ENCODE measurements at places on chromosomes 5 and 9.

DNA sequence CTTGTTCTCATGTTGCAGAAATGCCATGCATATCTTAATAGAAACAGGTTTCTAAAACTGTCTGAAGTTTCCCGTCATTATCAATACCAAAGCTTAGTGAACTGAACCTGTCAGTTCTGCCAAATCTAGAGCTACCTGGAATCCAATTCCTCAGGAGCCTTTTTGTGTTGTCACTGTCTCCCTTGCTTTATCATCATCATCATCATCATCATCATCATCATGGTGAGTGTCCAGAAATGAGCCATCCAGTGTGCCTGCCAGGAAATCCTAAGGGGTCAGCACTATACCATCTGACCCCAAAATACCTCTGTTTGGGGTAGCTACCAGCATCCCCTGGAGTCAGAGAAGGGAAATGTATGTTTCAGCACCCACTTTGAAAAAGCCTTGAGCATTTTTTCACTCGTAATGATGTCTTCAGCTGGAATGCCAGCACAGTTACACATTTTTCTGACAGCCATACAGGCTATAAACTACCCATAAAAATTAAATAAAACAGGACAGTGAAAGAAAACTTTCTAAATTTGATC, 150.3 kb downstream of the NR2F1-AS1 start:
- no peak for DNase-seq

DNA sequence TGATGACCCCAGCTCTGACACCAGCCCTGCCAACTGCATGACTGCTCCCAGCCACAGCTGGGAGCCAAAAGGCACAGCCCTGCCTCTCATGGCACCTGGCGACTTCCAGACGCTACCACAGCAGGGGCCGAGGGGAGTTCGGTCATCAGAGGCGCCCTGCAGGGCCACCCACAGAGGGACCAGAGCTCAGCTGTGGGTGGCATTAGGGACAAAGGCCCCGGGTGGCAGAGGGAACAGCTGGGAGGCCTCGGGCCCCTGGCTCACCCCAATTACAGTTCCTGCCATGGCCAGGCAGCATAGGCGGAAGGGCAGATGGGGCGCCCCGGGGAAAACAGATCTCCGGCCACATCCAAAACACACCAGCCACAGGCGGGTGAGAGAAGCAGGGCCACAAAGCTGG, 3.6 kb downstream of the SOHLH1 start:
- no peak for DNase-seq

DNA sequence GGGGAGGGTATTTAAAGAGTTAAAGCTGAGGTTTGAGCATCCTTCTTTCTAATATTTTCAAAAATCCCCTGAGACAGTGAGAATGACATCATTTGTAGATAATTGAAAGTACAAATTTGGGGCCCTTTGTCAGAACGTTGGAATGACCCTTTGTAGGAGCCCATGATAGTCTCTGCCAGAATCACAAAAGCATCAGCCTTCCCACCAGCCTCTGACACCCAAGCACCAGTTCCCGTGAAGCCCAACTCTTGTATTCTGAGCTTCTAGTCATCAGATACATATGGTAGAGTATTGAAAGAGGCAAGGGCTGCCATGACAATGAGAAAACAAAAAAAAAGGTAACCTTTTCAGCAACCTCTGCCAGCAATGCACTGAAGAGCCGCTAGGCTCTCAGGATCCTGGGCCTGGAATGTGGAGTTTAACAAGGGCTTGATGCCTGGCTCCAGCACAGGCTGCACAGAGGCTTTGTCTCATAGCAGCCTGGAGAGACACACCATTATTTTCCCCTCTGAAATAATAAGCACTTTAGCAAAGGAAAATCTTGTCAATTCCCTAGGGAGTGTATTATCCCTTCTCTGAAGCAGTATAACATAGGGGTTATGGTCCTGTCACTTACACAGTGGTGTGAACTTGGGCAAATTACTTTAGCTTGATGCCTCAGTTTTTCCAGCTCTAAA, 114.4 kb downstream of the ZNF608 start:
- DNase-seq, result no peak

GRCh38 chr9:32722704-32723103, 60.6 kb upstream of the TMEM215 start:
- DNase-seq, result no peak

- DNase-seq, result no peak
Measured at GRCh38 chr5:150180241-150181026, 9.4 kb upstream of the SLC6A7 start.

- DNase-seq, result no peak
Measured at GRCh38 chr5:34550964-34551363, 105.2 kb upstream of the RAI14 start.

DNA sequence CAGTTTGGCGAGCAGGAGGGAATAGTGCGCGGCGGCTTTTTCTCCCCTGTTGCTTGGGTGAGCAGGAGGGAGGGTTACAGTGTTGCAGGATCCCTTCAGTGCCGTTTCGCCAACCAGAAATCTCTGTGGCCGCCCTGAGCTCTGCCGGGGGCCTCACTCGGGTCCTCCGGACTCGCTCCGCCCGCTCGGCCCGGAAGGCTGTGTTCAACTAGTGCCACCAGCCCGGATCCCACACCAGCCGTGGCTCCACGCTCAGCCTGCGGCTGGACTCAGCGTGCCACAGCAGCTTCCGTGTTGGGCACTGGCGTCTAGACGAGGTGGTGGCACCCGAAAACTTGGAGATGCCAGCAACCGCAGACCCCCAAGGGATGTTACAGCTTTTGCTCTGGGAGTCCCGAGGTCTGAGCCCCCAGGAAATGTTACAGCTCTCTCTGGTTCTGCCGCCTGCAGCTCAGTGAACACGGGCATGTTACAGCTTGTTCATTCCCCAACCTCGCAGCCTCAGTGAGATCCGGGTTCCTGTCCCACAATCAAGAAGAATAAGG, 16.0 kb upstream of the OR13C9 start:
- DNase-seq, result no peak

DNA sequence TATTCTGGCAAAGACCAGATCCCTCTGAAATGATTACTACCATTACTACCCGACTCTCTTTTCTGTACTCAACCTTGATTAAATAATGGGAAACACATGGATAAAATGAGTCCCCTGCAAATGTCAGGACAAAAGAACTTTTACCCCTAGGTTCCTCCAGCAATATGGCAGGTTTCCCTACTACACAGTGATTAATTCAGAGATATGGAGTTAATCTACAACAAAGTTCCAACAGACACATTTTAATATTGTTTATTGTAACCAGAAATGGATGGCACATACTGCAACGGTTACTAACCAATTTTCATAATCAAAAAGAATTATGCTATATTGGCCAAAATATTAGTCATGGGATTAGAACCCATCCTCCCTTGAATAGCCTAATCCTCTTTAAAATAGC, 294.8 kb downstream of the ATPSCKMT start:
- DNase-seq, result no peak

DNA sequence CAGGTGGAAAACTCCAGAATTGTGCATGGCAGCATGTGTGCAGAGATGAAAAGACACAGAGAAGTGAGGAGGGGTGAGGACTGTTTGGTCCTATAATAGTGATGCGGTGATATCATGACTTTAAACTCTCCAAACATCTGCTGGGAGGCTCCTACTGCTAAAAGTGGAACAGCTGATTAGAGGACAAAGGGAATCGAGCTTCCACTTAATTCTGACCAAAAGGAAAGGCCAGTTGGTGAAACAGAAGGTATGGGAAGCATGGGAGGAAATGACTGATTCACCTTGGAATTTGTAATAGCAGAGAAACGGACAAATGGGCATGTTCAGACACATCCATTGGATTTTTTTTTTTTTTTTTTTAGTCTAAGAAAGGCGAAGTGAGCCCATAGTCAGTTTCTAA, 67.5 kb upstream of the MAMDC2 start:
- no peak for DNase-seq

DNA sequence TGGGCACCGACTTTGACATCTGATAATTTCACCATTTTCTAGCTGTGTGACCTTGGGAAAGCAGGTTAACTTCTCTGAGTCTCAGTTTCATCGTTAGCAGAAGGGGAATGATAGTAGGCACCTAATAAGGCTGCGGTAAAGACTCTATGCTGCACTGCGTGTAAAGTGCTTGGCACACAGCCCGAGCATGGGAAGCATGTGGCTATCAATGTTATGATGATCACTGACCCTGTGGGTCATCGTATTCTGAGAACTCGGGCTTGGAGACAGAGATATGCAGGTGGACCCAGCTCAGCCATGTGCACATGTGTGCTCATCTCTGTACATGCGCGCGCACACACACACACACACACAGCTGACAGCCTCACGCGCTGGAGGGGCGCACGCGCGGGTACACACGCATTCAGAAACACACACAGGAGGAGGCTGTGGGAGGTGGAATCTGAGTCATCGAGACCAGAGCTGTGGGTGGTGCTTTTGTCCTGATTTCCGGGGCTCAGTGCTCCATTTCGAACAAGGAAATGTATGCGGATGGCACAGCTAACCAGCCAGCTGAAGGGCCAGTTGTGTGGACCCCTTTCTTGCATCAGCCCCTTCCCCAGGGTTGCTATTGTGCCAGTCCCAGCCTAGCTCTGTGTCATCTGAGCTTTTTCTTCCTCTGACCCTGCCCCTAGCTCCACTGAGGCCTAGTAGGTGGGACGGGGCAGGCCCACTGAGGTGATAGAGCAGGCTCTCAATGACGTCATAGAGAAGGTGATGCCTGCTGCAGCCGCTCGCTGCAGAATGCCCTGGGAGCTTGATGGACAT, 11.1 kb upstream of the ARAP3 start:
- DNase-seq, result peak; percentile 44

DNA sequence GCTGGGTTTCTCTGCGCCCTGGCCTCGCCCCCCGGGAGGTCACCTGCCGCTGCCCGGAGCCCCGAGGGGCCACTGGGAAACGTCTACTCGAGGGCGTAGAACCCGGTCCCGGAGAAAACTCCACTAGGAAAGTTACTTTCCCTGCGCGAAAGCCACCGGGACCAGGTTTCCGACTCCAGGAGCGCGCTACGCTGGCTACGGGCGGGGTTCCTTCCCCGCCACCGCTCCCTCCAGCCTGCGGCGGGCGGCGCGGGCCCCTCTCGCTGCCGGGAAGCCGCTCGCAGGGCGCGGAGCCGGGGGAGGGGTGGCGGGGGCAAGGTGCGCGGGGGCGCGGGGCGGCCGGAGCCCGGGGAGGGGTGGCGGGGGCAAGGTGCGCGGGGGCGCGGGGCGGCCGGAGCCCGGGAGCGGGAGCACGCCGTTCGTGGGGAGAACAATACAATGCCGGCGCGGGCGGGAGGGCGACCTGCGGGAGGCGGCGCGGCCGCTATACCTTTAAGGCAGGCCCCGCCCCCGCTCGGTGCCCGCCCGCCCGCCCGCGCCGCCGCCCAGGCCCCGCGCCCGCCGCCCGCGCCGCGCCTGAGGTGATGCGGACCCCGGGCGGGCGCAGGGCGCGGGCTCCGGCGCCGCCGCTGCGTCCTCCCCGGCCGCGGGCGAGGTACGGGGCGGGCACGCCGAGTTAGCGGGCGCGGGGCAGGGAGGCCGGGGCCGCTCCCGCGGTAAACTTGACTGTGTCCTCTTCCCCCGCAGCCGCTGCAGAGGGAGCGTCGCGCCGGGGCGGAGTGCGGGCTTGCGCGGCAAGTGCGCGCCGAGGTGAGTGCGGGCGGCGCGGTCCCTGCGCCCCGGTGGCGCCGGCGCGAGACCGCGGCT, 278.1 kb downstream of the AOPEP start:
- no peak for DNase-seq

- DNase-seq, result no peak
Measured at GRCh38 chr9:126532951-126533925, 80.5 kb upstream of the LMX1B start.

GRCh38 chr9:88922091-88922490, 69.2 kb upstream of the S1PR3 start:
- DNase-seq, result no peak

GRCh38 chr9:87270221-87270847, 227.3 kb upstream of the DAPK1 start:
- no peak for DNase-seq

GRCh38 chr5:111095982-111096381, 3.8 kb downstream of the WDR36 start:
- no peak for DNase-seq

- DNase-seq, result peak; percentile 65
Measured at GRCh38 chr5:151659001-151659754, 27.5 kb downstream of the SPARC start.

GRCh38 chr5:168765551-168766425, 186.6 kb upstream of the PANK3 start:
- DNase-seq, result no peak

DNA sequence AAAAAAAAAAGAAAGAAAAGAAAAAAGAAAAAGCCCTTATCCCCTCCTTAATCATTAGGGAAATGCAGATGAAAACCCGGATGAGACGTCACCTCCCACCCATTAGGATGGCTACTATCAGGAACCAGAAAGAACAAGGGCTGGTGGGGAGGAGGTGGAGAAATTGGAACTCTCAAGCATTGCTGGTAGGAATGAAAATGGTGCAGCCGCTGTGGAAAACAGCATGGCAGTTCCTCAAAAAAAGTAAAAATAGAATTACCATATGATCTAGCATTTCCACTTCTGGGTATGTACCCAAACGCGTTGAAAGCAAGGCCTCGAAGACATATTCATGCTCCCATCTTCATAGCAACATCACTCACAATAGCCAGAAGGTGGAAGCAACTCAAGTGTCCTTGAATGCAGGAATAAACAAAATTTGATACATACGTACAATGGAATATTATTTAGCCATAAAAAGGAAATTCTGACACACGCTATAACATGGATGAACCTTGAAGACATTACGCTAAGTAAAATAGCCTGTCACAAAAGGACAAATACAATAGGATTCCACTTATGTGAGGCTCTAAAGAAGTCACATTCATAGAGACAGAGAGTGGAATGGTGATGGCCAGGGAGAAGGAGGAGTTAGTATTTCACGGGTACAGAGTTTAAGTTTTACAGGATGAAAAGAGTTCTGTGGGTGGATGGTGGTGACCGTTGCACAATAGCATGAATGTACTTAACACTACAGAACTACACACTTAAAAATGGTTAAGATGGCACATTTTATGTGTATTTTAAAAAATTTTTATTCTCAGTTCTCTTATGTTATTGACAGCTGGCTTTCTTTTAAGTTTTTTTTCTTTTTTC, 166.8 kb upstream of the IER5L start:
- no peak for DNase-seq

DNA sequence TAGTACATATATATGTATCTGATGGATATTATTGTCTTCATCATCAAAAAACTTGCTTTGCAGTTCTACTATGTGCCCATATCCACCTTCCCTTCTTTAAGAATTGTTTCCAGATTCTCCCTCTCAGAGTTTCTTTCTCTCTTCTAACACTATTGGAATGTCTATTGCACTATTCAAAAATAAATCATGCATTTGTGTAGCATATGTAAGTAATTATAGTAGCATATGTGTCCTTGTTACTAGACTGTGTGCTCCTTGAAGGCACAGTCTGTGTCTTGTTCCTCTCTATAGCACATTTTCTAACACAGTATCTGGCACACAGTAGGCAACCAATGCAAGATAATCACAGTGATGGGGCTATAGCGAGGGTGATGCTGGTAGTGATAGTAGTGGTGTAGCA, 43.4 kb upstream of the TRIM32 start:
- DNase-seq, result no peak
